Activated naive CD4-positive, alpha-beta T cell treated with Interleukin-2 at 50 U/mL for 16 hours (primary cell): ENCODE measurements at places on chromosomes 6 and 20.
A peak's percentile ranks its signal among the peaks of the same experiment; 100 is the strongest.

GRCh38 chr6:111357705-111358104 lies 125.3 kb downstream of the REV3L start:
- no peak for DNase-seq

DNA sequence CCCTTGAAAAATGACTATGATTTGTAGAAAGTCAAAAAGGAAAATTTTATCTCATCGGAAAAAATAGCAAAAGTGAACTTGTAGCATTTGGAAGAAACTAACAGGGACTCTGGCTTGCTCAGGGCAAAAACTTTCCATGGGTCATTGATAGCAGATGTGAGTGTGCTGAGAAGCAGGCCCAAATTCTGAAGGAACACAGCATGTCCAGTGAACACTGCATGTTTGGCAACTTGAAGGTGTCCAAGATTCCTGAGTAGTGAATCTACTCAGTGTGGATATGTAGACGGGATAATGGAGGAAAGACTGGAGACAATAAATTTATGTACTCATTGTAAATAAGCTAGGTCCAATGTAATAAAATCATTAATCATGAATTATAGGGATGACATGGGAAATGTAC lies 8.2 kb downstream of the SLC17A2 start:
- no peak for DNase-seq

GRCh38 chr6:63464060-63464459 lies 108.2 kb upstream of the LOC128125822 start:
- DNase-seq: no peak

GRCh38 chr20:60043435-60043834 lies 85.2 kb downstream of the CDH26 start:
- DNase-seq: no peak

- DNase-seq: no peak
These were observed 26.0 kb downstream of the CEBPB start for GRCh38 chr20:50216543-50217206.

DNA sequence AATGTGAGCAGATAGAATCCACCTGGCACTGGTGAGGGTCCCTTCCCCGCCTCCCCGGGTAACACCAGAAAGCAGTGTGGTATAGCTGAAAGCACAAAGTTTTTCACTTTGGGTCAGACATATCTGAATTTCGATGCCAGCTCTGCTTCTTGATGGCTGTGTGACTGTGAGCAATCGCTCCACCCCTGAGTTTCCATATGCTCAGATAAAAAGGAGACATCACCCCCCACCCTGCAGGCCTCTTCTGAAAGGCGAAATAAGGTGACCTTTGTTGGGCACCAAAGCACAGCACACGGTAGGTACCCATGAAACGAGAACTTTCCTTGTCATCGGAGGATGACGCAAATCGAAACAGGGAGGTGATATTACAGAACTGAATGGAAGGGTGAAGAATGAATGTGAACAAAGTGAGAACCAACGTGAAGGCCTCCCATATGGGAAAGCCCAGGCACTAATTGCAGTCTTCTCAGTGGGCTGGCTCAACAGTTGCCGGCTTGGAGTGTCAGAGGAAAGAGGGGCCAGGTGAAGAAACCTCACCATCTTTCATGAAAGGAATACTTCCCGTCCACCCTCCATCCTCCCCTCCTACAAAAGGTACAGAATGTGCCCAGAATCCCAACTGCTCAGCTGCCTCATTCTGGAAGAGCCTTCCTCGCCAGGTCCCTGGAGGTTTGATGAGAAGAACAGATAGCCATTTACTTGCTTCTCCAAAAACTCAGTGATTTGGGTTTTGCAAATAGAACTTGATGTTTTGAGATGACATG lies 61.8 kb downstream of the NFATC2 start:
- DNase-seq: peak; percentile 80

DNA sequence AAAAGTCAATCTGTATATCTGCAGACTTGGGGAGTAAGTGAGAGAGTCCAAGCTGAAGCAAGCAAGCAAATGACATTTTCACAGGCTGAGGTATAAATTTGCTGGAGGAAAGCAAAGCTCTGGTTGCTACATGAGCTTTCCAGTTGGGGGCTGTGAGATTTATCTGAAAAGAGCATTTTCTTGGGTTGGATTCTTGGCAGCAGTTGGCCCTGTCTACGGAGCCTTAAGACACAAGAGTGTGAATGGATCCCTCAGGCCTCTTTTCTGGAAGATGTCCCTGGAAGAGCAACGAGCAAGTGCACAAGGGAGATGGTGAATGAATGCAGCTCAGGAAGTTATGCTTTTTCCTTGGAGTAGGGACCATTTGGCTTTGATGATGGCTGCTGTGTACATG lies 30.8 kb downstream of the ISM1 start:
- no peak for DNase-seq

DNA sequence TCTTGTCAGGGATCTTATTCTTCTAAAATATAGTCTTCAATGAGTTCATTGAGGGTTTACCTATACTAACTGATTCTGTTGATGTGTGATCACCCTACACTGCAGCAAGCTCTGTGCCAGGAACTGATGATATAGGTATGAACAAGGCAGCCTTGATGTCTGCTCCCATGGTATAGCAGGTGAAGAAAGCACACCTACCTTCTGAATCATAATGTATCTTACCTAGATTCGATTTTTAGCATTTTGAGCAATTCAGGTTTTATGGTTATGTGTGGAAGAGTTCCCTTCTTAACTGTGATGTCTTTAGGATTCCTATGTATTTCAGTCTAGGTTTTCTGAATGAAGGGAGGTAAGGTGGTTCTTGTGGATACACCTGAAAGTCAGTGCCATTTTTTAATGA lies 223.0 kb downstream of the DOK5 start:
- DNase-seq: no peak

DNA sequence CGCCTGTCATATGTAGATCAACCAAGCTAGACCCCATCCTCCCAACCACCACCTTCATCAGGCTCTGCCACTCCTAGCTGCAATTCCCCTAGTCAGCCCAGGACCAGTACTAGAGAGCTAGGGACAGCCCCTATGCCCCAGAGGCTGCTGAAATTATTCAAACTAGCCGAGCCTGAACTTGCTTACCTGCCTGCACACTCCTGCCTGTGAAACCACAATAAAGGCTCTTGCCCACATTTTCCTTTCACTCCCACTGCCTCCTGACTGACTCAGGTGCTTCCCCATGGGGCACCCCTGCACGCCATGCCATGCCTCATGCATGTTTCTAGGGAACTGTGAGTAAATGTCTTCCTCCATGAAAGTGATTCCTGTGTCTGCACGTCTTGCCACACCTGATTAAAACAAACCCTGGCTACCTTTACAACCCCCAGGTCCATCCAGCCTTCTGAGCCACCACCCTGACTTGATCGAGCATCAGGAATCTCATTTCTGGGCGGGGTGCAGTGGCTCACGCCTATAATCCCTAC lies 66.5 kb upstream of the IER3 start:
- DNase-seq: peak; percentile 88

- DNase-seq: no peak
These were observed 8.9 kb downstream of the GFOD1 start for GRCh38 chr6:13478525-13478966.

GRCh38 chr6:142008016-142008735 lies 124.5 kb upstream of the GJE1 start:
- no peak for DNase-seq

DNA sequence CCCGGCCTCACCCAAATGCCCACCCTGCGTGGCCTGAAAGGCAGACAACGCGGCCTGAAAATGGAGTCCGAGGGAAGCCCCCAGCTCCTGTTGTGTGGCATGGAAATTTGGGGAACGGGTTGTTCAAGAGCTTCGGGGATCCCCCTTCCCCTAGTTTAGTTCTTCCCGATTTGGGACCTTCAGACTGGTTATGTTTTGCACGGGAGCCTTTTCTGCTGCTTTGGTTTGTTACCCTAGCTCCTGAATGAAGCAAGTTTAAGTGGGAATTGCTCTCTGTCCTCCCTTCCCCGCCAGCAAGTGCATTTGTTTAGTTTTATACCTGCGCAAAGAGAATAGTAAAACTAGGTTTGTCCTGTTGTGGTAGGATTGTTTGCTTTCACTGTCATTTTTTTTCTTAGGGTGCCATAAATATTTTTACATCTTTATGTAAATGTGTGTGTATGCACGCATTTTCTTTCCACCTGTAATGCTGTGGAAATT lies 604 bp downstream of the SH3BGRL2 start:
- no peak for DNase-seq

DNA sequence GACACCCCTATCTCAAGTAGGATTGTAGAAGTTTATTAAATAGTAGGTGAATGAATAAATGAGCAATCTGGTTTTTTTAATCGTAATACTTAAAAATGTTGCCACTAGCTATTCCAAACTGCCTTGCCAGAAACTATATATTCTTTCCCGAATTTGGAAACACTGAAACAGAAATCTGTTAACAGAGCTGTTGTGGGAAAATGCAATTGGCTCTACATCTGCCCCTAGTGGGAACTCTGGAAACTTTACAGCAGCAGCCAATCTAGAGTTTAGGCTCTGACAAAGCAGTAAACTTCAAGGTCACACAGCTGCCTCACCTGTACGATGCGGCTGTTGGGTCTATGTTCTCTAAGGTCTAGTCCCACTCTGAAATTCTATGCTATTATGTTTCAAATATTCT lies 41.7 kb downstream of the SYNE1 start:
- no peak for DNase-seq

DNA sequence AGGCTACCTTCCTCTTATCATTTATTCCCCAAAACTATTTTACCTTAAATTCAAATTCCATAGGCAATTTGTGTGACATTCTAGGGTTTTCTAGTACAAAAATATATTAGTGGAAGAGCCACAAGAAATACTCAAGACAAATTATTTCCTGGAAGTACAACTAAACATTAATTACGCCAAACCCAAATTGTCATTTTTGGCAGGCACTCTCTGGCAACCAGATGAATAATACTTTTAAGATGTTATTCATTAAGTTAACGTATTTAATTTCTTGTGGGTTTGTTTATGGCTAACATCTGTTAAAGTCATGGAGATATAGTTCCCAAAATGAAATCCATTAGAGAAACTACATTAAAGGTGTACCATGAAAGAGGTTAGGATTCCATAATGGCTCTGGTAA lies 40.5 kb downstream of the HMGN3 start:
- DNase-seq: no peak

GRCh38 chr6:170269846-170270541 lies 20.9 kb downstream of the DLL1 start:
- DNase-seq: no peak

GRCh38 chr20:8534368-8535160 lies 402.5 kb downstream of the PLCB1 start:
- no peak for DNase-seq

DNA sequence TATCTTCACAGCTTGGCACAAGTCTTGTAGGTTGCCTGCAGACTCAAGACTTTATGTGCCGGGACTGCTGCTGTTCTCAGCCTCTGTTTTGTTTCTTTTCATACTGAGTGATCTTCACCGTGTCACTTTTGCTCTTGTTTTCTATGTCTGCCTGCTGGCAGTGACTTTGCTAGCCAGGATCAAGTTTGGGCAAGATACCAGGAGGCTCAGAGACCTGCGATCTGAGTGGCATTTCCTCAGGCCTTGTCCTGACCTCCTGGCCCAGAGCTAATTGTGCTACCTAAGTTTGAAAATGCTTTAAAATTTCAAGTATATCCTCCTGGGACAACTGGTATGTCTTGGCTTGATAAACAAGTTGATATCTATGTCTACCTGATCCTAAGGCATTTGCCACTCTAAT lies 57.2 kb downstream of the DOK5 start:
- no peak for DNase-seq

GRCh38 chr6:111898452-111898851 lies 25.2 kb upstream of the FYN start:
- DNase-seq: no peak

DNA sequence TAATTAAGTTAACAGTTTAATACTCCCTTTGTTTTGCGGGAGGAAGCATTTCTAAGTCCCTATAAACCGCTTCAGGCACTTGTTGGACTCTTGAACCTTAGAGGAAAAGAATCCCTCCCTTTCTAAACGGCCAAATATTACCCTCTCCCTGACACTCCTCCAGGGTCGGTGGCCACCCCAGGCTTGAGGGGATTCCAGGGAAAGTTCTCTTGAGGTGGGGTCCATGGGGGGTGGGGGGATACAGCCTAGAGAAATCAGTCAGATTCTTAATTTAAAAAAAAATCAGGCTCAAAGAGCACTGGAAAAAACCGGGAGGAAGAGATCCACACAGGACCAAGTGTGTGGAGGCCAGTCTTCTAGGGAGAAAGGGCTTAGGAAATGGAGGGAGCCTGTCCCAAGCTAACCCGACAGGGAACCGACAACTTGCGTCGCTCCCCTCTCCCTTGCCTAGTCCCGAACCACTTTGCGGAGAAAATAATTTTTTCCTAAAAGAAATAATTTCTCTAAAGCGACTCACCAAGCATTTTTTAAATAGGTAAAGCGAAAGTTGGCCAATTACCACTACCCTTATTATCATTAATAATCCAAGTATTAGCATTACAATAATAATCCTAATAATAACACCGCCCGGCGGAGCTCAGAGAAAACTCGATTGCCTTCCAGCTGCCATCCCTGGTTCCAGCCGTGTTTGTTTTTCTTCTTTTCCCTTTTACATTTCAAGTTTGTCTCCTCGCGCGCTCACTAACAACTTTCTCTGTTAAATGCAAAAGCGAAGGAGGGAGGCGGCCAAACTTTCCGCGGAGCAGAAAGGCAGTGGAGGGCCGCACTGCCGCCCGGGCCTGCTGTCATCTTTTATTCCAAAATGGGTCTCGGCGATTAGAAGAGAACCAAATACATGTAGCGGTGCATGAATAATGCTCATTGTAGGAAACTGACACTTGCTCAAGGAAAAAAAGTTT lies 4.8 kb downstream of the NR2E1 start:
- DNase-seq: no peak

DNA sequence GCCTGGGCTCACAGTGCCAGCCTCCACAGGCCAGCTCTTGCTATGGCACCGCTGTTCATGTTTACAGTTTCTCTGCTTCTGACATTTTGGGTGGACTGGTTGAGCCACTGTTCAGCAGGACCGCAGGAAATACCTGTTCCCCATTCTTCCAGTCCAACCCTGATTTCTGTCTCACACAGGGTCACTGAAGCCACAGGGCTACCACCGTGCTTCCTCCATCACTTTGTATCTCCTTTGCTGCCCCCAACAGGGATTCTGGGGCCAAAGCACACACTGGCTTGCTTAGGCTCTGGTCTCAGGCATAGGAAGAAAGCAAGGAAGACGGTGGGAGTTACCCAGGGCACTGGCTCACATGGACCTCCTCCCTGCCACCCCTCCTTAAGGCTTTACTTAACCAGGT lies 164.5 kb downstream of the UNC5CL start:
- DNase-seq: no peak

- no peak for DNase-seq
These were observed 254.4 kb downstream of the NRN1 start for GRCh38 chr6:5752391-5752680.

DNA sequence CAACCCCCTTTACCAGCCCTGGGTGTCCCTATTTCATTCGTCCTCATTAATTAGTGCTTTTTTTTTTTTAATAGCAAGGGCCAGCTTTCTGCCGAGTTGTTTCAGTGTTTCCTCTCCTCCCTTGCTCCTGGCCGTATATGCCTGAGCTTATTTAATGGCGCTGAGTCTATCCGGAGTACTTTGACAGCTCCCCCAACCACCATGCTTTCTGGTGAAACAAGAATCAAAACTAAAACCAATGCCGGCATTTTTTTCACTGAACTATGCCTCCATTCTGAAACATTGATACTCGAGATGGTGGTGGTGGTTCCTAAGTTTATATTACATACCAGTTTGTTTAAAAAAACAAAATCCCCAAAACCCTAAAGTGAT lies 1.2 kb downstream of the DCBLD1 start:
- no peak for DNase-seq

GRCh38 chr20:4100679-4101078 lies 85.3 kb upstream of the RNF24 start:
- no peak for DNase-seq
